Stomach (tissue), 19 donors: ENCODE measurements at places on chromosomes 1 and 21. TPM values are rescaled to one million over a fixed set of nuclear protein-coding genes. Genes with fewer than 3 reads are reported as not detected.

OR2L2 gene
- not detected for total RNA-seq

DNA sequence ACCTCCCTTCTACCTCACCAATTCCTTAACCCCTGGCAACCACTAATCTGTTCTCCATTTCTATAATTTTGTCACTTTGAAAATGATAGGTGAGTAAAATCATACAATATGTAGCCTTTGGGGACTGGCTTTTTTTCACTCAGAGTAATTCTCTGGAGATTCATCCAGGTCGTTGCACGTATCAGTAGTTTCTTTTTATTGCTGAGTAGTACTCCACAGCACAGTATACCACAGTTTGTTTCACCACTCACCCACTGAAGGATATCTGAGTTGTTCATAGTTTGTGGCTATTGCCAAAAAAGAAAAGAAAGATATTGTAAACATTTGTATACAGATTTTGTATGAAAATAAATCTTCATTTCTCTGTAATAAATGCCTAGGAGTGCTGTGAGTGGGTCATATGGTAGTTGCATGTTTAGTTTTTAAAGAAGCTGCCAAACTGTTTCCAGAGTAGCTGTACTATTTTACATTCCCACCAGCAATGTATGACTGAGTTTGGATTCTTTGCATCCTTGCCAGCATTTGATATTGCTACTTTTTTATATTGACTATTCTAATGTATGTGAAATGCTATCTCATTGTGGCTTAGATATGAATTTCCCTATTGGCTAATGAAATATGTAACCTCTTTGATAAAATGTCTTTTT is 3.7 kb downstream of the CHD1L start:
- DNase-seq, result no peak

DNA sequence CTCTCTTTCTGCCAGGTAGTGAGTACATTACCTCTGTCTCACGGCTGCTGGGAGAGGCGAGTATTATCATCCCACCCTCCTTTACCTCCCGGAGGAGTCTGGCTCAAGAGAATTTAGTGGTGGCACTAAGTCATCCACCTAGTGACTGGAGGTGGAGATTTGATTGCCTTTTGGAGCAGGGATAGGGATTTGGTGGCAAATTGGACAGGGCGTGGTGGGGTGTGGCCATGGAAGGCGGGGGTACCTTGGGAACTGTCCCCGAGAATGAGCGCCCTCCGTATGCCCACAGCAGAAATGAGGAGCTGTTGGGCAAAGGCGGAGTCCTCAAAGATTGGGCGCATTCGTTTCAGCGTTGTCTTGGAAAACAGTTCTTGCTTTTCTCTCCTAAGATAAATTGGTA is 32.1 kb upstream of the HMGN1 start:
- no peak for DNase-seq

SETD4 gene
- total RNA-seq, result 48.1 TPM

GRCh38 chr21:14531757-14532316 is 14.3 kb downstream of the SAMSN1 start:
- no peak for DNase-seq

DNA sequence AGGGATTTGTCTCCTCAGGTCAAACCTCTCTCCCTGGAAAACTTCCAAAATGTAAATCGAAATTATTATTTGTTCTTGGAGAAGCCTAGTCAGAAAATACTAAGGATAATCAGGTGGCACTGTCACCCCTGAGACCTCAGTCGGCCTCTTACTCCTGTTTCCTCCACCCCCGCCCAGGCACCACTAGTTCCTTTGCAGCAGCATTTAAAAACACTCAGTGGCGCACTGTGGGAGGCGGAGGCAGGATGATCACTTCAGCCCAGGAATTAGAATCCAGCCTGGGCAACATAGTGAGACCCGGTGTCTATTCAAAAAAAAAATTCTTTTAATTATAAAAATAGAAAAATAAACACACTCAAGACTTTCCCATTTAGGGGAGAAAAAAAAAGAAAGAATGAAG is 18.0 kb upstream of the IFNAR2 start:
- no peak for DNase-seq
